AG10803 (cell line): ENCODE measurements at places on chromosomes 16 and 17.

GRCh38 chr17:66233023-66233753 is 4.0 kb upstream of the APOH start:
- DNase-seq: no peak

DNA sequence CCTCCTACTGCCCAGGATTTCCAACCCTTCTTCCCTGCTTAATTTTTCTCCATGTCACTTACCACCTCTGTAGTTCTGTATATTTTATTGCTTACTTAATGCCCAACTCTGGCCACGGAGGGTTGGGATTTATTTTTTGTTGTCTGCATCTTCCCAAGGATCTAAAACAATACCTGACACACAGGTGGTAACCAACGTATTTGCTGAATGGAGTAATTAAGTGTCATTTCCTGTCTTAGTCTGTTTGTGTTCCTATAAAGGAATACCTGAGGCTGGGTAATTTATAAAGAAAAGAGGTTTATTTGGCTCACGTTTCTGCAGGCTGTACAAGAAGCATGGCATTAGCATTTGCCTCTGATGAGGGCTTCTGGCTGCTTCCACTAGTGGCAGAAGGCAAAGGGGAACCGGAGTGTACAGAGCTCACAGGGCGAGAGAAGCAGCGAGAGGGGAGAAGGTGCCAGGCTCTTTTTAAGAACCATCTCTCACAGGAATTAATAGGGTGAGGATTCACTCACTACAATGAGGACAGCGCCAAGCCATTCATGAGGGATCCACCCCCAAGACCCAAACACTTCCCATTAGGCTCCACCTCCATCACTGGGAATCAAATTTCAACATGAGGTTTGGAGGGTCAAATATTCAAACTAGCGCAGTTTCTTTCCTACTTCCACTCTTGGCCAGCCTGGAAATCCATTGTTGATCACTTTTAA is 44.8 kb downstream of the ERN1 start:
- no peak for DNase-seq

DNA sequence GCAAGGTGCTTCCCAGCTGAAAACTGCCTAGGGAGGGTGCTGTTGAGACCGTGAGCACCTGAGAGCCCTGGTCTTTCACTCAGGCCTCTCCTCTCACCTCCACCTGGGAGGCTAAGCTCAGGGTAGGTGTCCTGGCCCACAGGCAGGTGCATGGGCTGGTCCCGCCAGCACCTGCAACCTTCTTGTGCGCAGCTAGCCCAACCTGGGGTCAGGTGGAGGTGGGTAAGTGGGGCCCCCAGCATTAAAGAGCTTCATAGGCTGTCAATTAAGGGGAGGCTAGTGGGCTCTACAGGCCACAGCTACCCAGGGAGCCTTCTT is 8.7 kb downstream of the ADCY7 start:
- no peak for DNase-seq

GRCh38 chr17:57115377-57115776 is 30.3 kb downstream of the AKAP1 start:
- DNase-seq: no peak

- DNase-seq: no peak
Observed at GRCh38 chr16:12090151-12090530, 113.6 kb downstream of the SNX29 start.
